Stimulated activated naive CD4-positive, alpha-beta T cell (primary cell): ENCODE measurements at places on chromosomes 7 and 10.

- no peak for DNase-seq
These were observed 1.6 kb downstream of the ZNF746 start for GRCh38 chr7:149495785-149496641.

DNA sequence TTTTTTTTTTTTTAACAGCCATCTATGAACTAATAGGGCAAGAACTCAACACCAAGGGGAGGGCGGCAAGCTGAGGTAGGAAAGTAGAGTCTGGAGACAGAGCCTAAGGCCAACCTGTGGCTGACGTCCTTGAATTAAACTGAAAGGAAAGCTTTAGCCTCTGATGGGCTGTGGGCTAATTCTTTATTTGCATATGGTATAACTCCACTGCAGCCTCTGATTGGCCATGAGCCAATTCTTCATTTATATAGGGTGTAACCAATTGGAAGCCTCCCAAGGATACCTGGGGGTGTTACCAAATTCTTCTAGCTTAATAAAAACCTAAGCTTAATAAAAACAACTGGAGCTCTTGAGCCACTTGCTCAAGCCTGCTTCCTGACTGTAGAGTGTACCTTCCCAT, 10.3 kb downstream of the TYW1 start:
- no peak for DNase-seq

DNA sequence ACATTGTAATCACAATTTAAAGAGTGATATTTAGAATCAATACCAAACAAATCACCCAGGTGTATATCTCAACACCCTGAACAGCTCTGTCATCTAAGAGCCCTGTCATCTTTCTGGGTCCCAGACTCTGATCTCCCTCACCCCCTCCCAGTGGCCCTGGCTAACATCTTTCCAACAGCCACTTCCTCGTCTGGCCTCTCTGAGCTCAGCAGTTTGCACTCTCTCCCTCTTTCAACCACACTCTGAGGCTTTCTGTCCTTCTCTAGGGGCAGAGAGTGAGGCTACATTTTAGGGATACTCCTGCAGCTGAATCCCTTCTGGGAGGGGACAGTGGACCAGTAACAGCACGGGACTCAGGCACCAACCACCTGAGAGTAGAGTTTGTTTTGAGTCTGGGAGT, 17.1 kb upstream of the PRRT4 start:
- no peak for DNase-seq

DNA sequence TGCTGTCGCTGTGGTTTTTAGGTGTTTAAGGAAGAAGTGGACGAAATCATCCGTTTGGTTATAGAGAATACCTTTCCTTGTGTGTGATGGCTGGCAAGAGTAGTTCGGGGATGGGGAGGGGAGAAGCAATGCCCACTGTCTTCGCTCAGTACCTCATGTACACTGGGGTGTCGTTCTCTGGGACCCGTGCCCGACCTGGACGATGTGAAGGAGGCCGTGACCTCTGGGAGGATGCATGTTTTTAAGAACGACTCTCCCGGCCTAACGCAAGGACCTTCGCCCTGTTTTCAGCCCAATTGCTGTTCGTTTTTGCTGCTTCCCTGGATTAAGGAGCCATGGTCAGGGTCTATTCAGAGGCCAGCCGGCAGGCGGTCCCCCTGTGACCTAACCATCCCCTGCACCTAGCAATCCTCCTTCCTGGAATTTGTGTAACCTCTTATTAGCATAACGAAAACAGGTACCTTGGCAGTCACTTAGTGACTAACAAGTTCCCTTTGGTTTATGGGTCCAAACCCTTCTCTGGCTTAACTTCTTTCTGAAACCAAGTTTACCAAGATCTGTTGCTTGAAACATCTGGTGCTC, 1.3 kb downstream of the NFE2L3 start:
- no peak for DNase-seq

GRCh38 chr7:27235387-27236311, 7.0 kb upstream of the EVX1 start:
- DNase-seq: no peak

- DNase-seq: no peak
These were observed 152.6 kb downstream of the XPNPEP1 start for GRCh38 chr10:109770663-109771062.
